A549 treated with CORT108297 at 1 μM for 4 hours (cell line): ENCODE measurements at places on chromosomes 5 and 9. TPM values are rescaled to one million over a fixed set of nuclear protein-coding genes. Genes with fewer than 3 reads are reported as not detected.

The CARTPT gene
- total RNA-seq: not detected in 5 replicates

The PALM2AKAP2 gene
- total RNA-seq: 0.06 to 0.68 TPM (median 0.25 TPM) in 5 replicates

The PCSK5 gene
- total RNA-seq: 0.71 to 1.1 TPM (median 0.96 TPM) in 5 replicates

The TMEM245 gene
- total RNA-seq: 35.2 to 52.0 TPM (median 45.3 TPM) in 5 replicates

The PPP3R2 gene
- total RNA-seq: not detected in 5 replicates

The SLC36A2 gene
- total RNA-seq: not detected in 5 replicates

The NUTM2F gene
- not detected in 5 replicates for total RNA-seq

The MRNIP gene
- total RNA-seq: 15.6 to 23.6 TPM (median 18.6 TPM) in 5 replicates

The ZNF608 gene
- 0.41 to 0.73 TPM (median 0.60 TPM) in 5 replicates for total RNA-seq

The PCDHGA4 gene
- 0.07 to 0.17 TPM (median 0.16 TPM) in 5 replicates for total RNA-seq

The CD14 gene
- 4.2 to 5.3 TPM (median 4.5 TPM) in 5 replicates for total RNA-seq
